Hematopoietic multipotent progenitor cell treated with erythropoietin and hydrocortisone succinate and interleukin-3 and kit ligand, for 8 days (in vitro differentiated cells): ENCODE measurements at places on chromosomes 4 and X.
A peak's percentile ranks its signal among the peaks of the same experiment; 100 is the strongest.

- no peak for DNase-seq
Measured at GRCh38 chrX:2767631-2768455, 16.0 kb downstream of the XG start.

- no peak for DNase-seq
Measured at GRCh38 chrX:121356139-121356849, 308.9 kb downstream of the GLUD2 start.

DNA sequence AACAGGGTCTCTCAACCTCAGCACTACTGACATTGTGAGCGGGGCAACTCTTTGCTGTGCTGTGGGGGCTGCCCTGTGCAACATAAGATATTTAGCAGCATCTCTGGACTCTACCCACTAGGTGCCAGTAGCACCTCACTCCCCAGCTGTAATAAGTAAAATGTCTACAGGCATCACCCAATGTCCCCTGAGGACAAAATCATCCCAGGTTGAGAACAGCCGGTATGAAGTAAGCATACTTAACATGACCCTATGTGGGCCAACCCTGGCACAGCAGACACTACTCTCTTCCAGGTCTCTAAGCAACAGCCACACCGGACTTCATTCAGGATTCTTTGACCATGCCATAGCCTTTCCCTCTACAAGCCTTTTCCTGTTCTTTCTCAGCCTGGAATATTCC is 10.5 kb upstream of the MGST2 start:
- peak; percentile 65 for DNase-seq

GRCh38 chrX:74449322-74449936 is 28.1 kb downstream of the SLC16A2 start:
- DNase-seq = no peak

DNA sequence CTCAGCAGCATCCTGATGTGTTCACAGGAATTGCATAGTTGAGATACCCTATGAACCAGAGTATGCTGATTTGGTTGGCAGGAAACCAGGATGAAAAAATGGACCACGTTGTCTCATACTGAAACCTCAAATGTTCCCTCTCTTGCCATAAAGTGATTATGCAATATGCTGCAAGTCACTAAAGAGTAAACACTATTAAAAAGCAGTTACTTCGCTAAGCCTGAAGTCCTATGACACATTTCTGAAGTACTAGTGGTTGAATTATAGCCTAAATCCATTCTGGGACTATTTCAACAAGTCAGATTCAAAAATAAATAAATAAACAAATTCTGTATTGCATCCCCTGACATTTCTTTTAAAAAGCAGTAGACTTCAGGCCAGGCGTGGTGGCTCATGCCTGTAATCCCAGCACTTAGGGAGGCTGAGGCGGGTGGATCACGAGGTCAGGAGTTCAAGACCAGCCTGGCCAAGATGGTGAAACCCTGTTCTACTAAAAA is 106.0 kb upstream of the NAP1L5 start:
- DNase-seq = no peak

DNA sequence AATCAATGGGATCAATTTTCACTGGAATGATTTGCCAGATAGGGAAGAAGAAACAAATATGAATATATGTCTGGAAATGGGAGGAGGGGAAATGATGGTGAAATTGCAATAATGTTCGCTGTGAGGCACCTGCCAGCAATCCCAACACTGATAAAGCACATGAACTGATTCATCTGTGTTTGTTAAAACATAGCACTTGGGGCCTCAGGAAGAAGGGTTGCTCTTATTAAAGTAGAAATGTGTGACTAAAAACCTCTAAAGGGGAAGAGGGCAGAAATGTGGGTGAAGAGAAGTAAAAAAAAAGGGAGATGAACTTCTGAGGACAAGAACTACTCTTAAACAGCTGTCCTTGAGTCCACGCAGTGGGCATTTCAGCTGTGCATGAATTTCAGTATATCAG is 101.4 kb downstream of the C4orf51 start:
- DNase-seq = no peak

- no peak for DNase-seq
Measured at GRCh38 chr4:141020801-141021261, 112.4 kb downstream of the RNF150 start.

DNA sequence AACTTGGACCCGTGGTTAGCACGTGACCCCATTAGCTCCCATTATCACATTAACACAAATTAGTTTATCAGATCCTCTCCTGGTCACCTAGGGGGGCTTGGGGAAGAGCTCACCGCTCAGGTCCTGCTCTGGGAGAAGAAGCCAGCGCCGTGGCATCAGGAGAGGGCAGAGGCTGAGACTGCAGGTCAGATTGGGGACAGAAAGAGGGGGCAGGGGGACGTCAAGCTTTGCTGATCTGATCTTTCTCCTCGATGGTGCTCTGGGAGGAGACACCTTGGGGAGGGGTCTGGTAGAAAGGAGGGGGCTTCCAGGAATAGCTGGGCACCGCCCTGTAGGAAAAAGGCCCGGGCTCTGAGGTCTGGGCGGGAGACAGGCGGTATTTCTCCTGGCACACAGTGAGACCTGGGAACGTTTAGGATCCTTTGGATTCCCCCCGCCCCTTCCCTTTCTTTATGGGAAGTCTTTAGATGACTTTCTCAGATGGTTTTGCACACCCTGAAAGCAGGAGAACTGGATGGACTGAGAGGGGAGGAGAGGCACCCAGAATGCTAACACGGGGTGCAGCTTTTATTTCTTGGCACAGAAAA is 9.1 kb upstream of the ELF4 start:
- DNase-seq = no peak

DNA sequence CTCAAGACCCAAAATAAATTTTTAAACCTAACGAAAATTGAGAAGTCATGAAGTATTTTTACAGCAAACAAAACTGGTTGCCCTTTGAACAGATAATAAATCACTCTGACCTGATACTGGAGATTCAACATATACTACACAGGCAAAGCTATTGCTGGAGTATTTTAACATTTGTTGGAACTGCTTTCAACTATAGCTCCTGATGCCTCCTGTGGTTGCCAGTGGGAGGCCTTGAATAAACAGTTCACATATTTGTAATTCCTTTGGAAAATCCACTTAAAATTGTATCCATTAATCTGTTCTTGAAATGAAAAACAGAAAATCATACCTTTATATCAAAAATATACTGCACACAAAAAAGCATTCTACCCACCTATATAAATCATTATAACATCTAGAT is 605.1 kb downstream of the KCTD8 start:
- no peak for DNase-seq

GRCh38 chr4:4461850-4462249 is 74.9 kb downstream of the NSG1 start:
- DNase-seq = no peak
